Globus pallidus (tissue), 1 donor: ENCODE measurements at places on chromosomes 1 and 21.

DNA sequence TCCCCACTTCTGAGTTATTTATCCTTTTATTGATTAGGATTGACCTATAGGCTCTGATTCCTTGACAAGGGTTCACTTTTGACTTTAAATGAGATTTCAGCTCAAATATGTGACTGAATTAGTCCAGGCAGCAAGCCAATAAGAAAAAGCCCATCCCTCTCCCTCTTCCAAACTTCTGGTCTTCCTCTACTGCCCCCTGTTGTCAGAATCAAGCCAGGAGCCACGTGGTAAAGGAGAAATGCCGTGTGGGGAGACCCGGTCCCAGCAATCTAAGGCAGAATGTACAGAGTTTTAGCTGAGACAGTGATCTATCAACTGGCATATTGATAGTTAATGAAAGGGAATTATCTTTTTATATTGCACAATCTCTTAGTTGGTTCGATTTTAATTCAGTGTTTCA lies 5.2 kb downstream of the ADAMTS5 start:
- DNase-seq, result no peak

DNA sequence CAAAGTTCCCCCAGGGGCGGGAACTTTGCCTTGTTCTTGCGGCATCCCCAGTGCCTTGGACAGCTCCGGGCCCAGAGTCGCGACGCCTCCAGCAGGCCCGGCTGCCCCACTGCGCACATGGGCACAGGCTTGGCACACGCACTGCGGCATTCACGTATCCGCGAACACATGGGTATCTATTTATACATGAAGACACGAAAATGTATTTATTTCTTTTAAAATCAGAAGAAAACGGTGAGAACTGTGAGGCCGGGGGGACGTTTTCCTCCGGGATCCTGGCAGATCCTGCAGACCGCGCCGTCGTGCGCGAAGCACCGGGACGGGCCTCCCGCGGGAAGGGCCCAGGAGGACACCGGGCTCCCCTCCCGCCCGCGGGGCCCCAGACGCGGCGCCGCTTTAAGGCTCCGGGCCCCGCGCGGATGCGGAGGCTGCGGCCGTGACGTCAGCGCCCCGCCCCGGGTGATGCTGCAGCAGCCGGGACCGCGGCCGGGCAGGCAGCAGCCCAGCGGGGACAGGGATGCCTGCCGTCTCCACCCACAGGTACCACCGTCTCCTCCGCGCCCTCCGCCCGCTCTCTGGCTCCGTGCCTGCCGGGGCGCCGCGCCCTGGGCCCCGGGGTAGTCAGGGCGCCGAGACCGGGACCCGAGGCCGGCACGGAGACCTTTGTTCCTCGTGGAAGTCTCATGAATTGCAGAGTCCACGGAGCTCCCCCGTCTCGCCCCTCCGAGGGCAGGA lies at the start of gene SLC45A1:
Gene SLC45A1 (plus strand): TSS at position 468 of the 735 bp plus-strand sequence. CDS start 6,216 bp downstream, outside the sequence.
- DNase-seq, result peak; percentile 75

GRCh38 chr1:170967042-170967910 lies 31.9 kb downstream of the MROH9 start:
- peak; percentile 31 for DNase-seq

GRCh38 chr1:39132505-39133339 lies 71.8 kb upstream of the MACF1 start:
- DNase-seq, result peak; percentile 56

DNA sequence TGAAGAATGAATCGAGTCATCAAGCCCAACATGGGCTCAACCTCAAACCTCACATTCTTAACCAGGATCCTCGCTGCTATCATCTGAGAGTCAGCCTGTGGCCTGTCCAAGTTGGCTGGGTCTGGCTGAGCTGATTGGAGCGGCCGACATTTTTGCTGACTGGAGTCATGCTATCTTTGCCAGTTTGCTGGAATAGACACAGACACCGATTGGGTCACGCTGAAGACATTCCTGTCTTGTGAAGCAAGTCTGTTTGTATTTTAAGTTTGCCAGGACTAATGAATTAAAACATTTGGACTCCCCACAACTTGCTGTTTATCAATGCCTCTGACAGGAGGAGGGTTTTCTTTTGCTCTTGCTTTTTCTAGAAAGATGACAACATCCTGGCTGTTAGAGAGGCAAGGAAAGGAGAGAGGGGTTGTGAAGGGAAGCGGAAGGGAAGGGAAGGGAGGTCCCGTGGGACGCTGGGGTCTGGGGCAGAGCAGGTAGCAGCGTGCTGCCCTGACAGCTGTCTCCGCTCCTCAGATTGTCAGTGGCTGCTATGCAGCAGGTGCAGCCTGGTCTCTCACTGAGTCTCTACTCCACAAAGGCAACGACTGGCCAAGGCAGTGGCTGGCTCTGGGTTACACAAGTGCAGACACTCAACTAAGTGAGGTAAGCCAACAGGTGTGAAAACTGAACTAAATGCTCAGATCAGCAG lies at the start of gene MAP3K7CL:
Gene MAP3K7CL (plus strand): TSS at position 375 of the 700 bp plus-strand sequence. CDS start 2,701 bp downstream, outside the sequence.
- DNase-seq, result no peak

- DNase-seq, result no peak
These were observed 371.6 kb downstream of the AMY1C start for GRCh38 chr1:104121271-104121670.

DNA sequence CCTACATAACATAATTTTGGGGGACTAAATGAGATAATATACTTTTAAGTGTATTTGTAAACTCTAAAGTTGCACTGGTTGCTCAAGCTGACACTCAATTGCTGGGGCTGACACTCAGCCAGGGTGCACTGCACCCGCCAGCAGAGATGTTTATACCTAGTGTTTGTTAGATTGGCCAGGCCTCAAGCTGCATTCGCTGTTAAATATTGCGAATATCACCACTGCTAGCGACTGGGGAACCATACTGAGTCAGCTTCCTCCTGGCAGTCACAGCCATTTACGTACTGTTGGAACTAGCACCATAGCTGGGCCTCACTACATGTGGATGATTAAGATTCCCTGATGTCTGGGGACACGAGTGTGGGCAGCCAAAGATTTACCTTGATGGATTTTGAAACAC lies 12.7 kb upstream of the RWDD3 start:
- DNase-seq, result no peak

DNA sequence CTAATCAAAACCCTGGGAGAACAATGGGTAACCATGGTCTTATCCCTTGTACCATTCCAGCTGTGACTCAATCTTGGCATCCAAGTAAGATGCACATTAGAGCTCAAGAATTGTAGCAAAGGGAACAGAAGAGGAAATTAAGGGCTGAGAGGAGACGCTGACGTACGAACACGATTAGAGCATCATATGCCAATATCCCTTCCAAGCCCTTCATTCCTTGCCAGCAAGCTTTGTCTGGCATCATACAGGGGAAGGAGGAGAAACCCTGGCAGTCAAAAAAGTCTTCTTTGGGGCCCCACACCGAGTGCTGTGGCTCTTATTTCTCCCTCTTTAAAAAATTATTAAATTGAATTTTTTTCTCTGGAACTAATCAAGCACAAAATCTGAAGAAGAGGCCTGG lies 120.9 kb downstream of the ASTN1 start:
- peak; percentile 38 for DNase-seq

- no peak for DNase-seq
These were observed 134.9 kb downstream of the RERE start for GRCh38 chr1:8682573-8682972.

- DNase-seq, result no peak
These were observed 4.1 kb downstream of the ADPRS start for GRCh38 chr1:36092798-36093185.

DNA sequence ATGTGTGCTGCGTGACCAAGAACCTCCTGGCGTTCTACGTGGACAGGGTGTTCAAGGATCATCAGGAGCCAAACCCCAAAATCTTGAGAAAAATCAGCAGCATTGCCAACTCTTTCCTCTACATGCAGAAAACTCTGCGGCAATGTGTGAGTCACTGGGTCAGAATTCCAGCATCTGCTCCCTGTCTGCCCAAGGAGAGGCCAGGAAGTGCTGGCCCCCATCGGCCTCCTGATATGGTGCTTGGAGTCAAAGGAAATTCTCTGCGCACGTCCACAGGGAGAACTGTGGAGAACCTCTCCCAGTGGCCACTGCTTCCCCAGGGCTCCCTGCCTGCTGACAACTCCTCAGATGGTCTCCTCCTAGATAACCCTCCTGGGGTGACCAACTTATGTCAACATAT lies 25.6 kb upstream of the IL20 start:
- no peak for DNase-seq

DNA sequence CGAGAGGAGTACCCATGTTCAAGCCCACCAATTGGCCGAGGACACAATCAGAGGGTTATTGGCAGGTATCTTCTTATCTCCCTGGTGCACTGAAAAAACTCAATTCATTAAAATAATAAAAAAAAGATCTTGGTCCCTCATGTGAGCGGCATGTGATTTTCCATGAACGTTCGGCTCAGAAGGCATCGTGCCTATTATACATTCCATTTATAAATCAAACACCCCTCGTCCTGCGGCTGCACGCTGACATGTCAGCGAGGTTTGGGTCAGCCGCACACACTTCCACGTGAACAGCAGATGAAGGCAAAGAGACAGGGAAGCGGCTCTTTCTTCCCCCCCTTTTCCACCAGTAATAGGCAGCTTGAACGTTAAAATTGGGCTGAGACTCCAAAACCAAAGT lies 31.3 kb upstream of the SMYD2 start:
- no peak for DNase-seq

- no peak for DNase-seq
These were observed 89.2 kb downstream of the SLC35F3 start for GRCh38 chr1:233993651-233994050.

DNA sequence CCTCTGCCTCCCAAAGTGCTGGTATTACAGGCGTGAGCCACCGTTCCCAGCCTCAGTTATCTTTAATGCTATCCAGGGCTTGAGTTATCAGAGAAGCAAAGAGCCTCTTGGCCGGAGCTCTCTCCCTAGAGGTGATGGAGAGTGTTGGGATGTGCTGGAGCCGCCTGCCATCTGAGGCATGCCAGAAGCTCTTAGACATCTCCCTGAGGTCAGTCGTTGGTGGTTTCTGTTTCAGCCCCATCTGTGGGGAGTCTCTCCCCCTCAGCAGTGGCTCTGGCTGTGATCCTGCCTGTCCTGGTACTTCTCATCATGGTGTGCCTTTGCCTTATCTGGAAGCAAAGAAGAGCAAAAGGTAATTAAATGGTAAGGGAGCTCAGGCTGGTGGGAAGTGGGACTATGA lies 11.6 kb upstream of the ZNF691 start:
- no peak for DNase-seq

DNA sequence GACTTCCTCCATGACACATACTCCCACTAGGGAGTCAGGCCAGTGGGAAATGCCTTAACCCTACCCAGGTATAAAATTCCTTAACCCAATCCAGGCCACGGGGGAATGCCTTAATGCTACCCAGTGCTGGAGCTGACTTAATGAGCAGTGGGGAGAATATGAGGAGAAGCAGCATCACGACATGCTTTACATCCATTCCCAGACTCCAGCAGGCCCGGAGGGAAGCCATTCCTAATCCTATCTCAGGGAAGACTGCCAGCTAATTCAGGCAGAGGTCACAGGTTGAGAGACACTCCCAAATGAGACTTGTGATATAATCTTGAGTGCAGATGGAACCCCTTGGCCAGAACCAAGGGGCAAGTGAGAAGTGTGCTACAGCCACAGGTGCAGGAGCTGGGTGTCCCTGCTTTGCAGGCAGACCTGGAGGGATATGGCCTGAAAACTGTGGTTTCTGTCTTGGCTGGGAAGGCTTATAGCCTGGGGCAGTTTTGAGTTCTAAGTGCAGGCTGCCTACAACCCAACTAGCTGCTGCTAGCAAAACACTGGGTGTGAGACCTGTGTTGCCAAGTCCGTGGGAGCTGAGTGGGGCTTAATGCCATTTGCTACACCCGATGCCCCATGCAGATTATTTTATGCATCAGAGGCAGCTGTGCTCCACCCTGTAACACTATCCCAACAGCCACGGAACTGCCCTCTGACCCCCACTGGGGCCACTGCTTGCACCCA lies 45.1 kb upstream of the GUCA2A start:
- DNase-seq, result no peak

GRCh38 chr1:69485616-69486015 lies 82.1 kb upstream of the LRRC7 start:
- no peak for DNase-seq

GRCh38 chr1:201279313-201279712 lies 4.0 kb upstream of the PKP1 start:
- no peak for DNase-seq

DNA sequence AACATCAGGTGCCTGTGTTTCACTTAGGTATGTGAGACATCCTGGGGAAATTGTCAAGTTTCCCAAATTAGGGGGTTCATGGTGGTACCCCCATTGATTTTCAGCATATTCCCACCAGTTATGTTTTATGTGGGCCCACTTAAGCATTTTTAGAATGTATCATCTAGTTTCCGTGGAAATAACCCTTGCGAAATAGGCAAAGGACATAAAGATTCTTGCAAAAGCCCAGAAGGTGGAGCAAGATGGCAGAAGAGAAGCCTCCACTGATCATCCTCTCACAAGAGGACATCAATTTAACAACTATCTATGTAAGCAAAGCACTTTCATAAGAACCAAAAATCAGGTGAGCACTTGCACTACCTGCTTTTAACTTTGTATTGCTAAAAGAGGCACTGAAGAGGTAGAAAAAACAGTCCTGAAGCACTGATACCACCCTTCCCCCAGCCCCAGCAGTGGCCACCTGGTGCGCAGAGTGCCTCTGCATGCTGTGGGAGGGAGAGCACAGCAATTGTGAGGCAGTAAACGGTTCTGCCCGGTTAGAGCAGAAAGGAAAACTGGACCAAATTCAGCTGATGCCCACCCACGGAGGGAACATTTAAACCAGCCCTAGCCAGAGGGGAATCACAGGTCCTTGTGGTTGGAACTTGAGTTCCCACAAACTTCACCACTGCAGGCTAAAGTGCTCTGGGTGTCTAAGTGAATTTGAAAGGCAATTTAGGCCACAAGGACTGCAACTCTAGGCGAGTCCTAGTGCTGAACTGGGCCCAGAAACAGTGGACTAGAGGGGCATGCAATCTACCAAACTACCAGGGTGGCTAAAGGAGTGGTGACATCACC lies 23.2 kb downstream of the MCOLN2 start:
- no peak for DNase-seq
